ENCODE measurements at places on chromosomes 5 and 9. TPM values are rescaled to one million over a fixed set of nuclear protein-coding genes. Genes with fewer than 3 reads are reported as not detected.

Gene CRHBP
- 7.6 TPM for total RNA-seq

Gene DMRT3
- total RNA-seq, result not detected

Gene PCDHA1
- 0.26 TPM for total RNA-seq

Gene KCNV2
- 2.0 TPM for total RNA-seq

Gene PTGES
- 0.19 TPM for total RNA-seq

Gene MSMP
- 0.74 TPM for total RNA-seq

Gene ZFP2
- total RNA-seq, result 1.3 TPM

Gene SPATA31D4
- not detected for total RNA-seq

Gene PFN3
- not detected for total RNA-seq

Gene RGS3
- total RNA-seq, result 20.7 TPM

DNA sequence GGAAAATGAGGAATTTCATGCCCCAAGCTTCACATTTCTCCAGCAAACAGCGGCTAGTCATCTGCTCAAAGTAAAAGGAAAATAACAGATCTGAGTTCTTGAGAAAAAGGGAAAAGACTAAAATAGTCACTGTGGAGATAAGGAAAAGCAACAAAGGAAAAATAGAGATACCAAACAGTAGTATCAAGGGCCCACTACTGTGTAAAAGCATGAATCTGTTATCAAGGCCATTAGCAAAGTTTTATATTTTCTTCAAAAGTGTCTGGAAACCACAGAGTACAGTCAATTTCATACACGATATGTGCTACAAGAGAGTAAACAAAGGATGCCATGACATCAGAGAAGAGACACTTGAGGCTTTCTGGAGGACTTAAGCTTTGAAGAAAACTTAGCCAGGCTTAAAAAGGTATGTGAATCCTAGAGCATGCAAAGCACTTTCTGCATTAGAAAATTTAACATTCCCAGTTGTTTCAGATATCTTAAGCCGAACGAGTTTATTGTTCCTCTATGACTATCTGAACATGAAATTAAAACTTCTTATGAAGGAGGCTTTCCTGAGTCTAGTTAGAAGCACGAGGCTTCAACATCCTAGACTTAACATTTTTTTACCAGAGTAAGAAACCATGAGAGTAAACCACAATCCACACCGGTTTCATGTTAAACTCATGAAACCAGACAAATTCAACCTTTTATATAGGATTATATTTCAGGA lies 1.2 kb downstream of the TTC33 start:
- H3K36me3 ChIP-seq, result peaks cover 12% of the 10 kb centered on the region
- no peak overlapping the region for H3K27ac ChIP-seq
- DNase-seq, result no peak

DNA sequence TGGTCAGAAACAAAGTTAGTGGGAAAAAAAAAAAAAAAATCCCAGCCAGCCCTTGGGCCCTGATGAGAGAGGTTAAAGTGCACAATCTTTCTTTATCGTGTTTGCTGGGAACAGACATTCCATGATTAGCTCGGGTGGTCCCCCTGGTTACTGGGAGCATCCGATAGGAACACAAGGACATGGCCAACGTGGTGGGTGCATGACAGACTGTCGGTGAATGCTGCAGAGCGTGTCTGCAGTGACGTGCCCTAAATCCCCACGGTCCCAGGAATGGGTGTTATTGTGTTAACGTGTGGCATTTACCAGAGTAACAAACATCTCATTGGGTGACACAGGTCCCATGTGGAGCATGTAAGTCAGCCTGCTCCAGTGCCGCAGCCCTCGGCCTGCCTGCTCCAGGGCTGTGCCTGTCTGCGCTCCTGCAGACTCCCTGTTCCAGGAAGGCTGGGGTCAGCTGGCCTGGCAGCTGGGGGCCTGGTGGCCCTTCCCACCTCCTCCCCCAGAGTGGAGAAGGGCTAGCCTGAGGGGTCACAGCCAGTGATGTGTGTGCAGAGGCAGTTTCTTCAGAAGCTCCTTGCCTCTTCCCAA lies 34.3 kb upstream of the TBC1D2 start:
- no peak for DNase-seq
- H3K36me3 ChIP-seq, result no peaks in the 10 kb centered on the region
- no peak overlapping the region for H3K4me3 ChIP-seq
- peak overlapping the region; percentile 95 for H3K27ac ChIP-seq

- no peaks in the 10 kb centered on the region for H3K27me3 ChIP-seq
- no peak for DNase-seq
Measured at GRCh38 chr5:82355496-82355895, 77.3 kb upstream of the RPS23 start.

DNA sequence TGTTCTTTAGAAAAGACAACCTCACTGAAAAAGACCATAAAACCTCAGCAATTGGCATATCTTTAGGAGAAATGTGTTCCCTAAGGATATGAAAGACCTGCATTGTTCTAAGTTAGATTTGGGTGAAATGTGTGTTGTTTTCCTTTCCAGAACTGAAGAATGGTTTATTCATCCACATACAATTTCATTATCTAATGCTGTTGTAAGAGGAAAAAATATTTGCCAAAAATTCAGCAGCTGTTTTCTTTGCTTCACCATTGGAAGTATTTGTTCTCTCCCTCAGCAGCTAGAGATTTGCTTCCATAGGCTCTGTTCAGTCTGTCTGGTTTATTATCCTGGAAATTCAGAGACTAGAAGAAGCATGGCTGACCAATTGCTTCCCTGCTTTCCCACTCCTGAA lies 150.9 kb downstream of the ISOC1 start:
- no peaks in the 10 kb centered on the region for H3K36me3 ChIP-seq
- no peak for DNase-seq
- no peak overlapping the region for H3K4me3 ChIP-seq
- no peaks in the 10 kb centered on the region for H3K27me3 ChIP-seq

DNA sequence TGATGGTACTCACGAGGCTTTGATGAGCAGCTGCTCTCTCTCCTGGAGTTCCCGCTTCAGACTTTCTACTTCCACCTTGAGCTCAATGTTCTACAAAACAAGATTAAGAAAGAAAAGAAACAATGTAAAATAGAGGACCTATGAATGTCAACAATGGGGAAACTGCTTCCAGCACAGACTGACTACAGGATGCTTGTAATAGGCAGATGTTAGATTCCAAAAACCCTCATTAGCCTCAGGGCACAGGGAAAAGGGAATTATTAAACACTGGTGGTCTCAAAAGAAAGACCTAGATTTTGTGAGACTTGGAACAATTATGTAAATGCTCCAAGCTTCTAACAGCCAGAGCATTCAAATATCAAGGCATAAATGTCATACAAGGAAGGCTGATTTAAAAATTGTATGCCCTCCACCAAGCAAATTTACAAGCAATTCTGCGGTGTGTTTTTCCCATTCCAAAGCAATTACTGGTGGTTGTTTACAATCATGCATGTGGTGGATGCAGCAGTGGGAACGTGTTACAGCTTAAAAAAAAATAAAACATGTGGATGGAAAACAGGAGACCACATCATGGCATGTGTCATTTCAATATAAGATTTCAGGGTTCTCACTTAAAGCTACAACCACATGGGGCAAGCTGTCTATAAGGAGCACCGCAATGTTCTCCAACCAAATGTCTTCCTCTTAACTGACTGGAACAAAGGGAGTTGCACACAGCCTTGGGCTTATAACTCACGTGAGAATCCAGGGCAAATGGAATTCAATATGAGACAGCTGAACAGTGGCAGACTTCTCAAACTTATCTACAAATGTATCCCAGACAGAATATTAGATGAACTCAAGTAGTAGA lies 34.0 kb downstream of the CDK5RAP2 start:
- no peaks in the 10 kb centered on the region for H3K27me3 ChIP-seq
- no peak for DNase-seq
- H3K4me3 ChIP-seq, result no peak overlapping the region
- no peak overlapping the region for H3K27ac ChIP-seq

DNA sequence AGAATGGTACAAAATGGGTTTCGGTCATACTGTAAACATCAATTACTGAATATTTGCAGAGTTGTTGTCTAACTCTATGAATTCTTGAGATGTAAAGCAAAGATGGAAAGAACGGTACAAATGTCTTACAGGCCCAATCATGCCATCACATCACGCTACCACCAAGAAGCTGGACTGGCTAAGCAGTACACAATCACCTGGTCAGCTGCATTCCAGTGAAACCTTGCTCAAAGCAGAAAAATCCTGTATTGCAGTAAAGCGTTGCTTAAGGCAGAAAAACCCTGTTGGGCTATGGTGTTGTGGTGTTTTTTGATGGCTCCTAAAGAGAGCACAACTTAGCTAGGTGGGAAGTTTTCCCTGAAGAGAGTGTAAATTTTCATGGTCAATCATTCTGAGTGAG lies 112.6 kb upstream of the RASA1 start:
- H3K27me3 ChIP-seq, result no peaks in the 10 kb centered on the region
- H3K4me3 ChIP-seq, result no peak overlapping the region
- H3K4me1 ChIP-seq, result no peaks in the 10 kb centered on the region
- DNase-seq, result no peak
- no peak overlapping the region for H3K27ac ChIP-seq

GRCh38 chr9:18141681-18142080 lies 332.3 kb upstream of the ADAMTSL1 start:
- no peaks in the 10 kb centered on the region for H3K4me1 ChIP-seq
- H3K4me3 ChIP-seq, result no peak overlapping the region
- no peak overlapping the region for H3K27ac ChIP-seq
- DNase-seq, result no peak
- peaks cover 19% of the 10 kb centered on the region for H3K27me3 ChIP-seq

- H3K4me1 ChIP-seq, result no peaks in the 10 kb centered on the region
- no peak overlapping the region for H3K27ac ChIP-seq
- no peaks in the 10 kb centered on the region for H3K36me3 ChIP-seq
Measured at GRCh38 chr5:177967221-177967887, 28.7 kb downstream of the PROP1 start.

DNA sequence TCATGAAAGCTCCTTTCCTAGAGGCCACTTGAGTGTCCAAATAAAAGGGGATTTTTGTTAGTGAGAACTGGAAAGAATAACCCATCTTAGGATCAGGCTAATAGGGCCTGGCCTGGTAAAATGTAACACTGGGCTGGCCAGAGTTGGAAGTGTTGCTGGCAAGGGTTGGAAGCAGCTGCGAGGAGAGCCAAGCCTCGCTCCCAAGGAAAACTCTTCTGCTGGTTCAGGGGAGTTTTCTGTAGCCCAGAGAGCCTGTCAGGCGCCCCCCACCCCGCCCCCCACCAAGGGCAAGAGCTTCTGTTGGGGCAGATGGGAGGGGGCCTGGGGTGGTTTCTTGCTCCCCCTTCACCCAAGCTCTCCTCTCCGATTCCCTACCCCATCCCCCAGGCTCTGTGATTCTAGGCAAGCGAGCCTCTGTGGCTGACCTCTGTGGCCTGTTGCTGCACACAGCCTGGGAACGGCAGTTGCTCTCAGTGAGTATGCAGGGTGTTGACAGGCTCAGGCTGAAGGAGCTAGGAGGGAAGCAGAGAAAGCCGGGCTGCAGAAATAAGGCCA lies 547.8 kb downstream of the CCDC171 start:
- no peak overlapping the region for H3K4me3 ChIP-seq
- peak overlapping the region; percentile 83 for H3K27ac ChIP-seq
- H3K36me3 ChIP-seq, result no peaks in the 10 kb centered on the region
- H3K4me1 ChIP-seq, result peaks cover 30% of the 10 kb centered on the region
- DNase-seq, result peak; percentile 58
- no peaks in the 10 kb centered on the region for H3K27me3 ChIP-seq

- DNase-seq, result no peak
- H3K4me3 ChIP-seq, result no peak overlapping the region
- H3K27ac ChIP-seq, result no peak overlapping the region
- H3K36me3 ChIP-seq, result no peaks in the 10 kb centered on the region
- H3K4me1 ChIP-seq, result no peaks in the 10 kb centered on the region
Measured at GRCh38 chr5:23318960-23319359, 188.4 kb upstream of the PRDM9 start.

DNA sequence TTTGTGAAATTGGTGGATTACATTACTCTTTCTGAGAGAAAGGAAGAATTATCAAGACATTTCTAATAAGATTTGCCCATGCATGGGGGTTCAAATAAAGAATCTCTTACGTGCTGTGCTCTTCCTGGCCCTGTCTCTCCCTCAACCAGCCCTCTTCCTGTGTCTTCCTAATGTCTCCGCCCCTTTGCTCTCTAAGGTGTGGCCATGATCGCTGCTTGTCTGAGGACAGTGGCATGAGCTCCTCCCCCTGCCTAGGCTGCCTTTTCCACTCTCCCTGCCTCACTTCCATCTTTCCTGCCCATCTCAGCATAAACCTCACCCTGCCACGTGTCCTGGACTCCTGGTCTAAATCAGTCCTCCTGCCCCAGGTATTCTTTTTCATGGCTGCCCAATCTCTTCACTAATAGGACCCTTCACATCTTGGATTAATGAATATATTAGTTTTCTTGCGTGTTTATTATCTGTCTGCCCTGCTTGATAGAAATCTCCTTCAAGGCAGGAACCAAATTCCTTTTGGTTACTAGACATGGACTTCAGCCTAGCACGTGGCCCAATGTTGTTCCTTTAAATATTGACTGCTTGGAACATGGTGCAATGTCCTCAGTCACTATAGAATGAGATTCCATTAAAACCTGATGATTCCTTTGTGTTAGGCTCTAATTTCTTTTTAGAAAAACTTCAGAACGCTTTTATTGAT lies 122.3 kb downstream of the MTRR start:
- H3K4me3 ChIP-seq, result no peak overlapping the region
- no peaks in the 10 kb centered on the region for H3K27me3 ChIP-seq
- no peaks in the 10 kb centered on the region for H3K4me1 ChIP-seq
- H3K27ac ChIP-seq, result no peak overlapping the region

GRCh38 chr5:83281658-83282057 lies 189.9 kb upstream of the VCAN start:
- no peak overlapping the region for H3K27ac ChIP-seq
- H3K4me3 ChIP-seq, result no peak overlapping the region
- no peaks in the 10 kb centered on the region for H3K36me3 ChIP-seq
- no peaks in the 10 kb centered on the region for H3K4me1 ChIP-seq
- no peaks in the 10 kb centered on the region for H3K27me3 ChIP-seq

GRCh38 chr5:144196612-144197011 lies 25.9 kb downstream of the KCTD16 start:
- no peaks in the 10 kb centered on the region for H3K36me3 ChIP-seq
- H3K27ac ChIP-seq, result no peak overlapping the region
- peaks cover 6% of the 10 kb centered on the region for H3K4me1 ChIP-seq
- H3K27me3 ChIP-seq, result no peaks in the 10 kb centered on the region
- H3K4me3 ChIP-seq, result no peak overlapping the region
- DNase-seq, result no peak

All from endodermal cell (in vitro differentiated cells).